ENCODE measurements at places on chromosomes 2 and 18. TPM values are rescaled to one million over a fixed set of nuclear protein-coding genes. Genes with fewer than 3 reads are reported as not detected.

- peak; percentile 66 for DNase-seq
Observed at GRCh38 chr2:27890924-27891672, 569 bp downstream of the BABAM2 start.

- DNase-seq: no peak
Observed at GRCh38 chr18:62493033-62493862, 29.6 kb upstream of the ZCCHC2 start.

- no peak for DNase-seq
Observed at GRCh38 chr2:23801396-23801795, 125.5 kb downstream of the ATAD2B start.

- DNase-seq: no peak
Observed at GRCh38 chr2:240168546-240169361, 28.3 kb upstream of the OTOS start.

DNA sequence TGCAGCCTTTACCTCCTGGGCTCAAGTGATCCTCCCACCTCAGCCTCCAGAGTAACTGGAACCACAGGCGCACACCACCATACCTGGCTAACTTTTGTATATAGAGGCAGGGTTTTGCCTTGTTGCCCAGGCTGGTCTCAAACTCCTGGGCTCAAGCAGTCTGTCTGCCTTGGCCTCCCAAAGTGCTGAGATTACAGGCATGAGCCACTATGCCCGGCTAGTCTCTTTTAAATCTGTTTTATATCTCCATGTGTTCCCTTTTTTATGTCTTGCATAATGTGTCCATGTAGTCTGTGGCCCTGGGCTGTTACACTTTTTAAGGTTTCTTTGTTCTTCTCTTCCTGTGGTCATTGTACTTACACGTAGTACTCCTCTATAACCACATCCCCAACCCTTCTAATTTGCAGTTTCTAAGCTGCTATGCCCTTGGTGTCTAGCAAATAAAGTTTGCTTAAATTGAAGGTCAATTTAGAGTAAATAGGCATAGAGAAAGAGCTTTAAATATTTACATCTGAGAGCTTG, 168.2 kb downstream of the MCFD2 start:
- DNase-seq: no peak

GRCh38 chr2:108548208-108549003, 14.1 kb downstream of the LIMS1 start:
- DNase-seq: no peak

GRCh38 chr18:45106331-45106774, 425.7 kb downstream of the SETBP1 start:
- no peak for DNase-seq

DNA sequence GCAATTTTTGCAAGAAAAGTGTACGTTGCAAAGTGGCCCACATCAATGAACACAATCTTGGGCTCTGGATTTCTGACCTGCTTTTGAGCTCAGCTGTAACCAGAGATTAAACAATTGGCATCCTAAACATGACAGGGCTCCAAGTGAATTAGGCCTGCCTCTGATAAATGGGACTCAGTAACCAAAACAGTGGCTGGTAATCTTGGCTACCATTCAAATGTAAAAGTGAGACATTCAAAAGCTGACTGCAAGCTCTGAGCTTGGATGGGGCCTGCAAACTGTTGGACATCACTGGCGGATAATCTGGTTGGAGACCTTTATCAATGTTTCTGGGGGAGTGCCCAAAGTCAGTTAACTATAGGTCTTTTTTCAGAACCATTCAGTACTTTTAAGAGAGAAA, 160.7 kb downstream of the RAB3GAP1 start:
- DNase-seq: no peak

GRCh38 chr2:78035804-78036203, 513.6 kb upstream of the LRRTM4 start:
- DNase-seq: no peak

DNA sequence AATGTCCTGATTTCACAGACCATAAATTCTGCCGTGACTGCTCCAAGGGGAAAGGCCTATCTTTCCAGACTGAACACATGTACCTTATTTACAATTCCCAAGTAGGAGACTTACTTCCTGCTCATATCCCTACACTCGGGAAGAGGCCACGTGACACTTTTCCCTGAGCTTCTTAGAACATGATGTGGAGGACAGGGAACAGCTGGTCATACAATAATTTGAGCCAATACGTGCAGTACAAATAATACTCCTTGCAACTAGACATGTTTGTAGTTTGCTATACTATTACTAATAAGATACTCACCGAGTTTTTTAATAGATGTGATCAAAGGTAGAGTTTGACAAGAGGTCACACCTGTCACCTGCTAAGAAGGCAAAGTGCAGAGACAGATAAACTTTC, 256.4 kb downstream of the SP3 start:
- no peak for DNase-seq

GRCh38 chr2:100207411-100207885, 65.1 kb upstream of the AFF3 start:
- DNase-seq: no peak

DNA sequence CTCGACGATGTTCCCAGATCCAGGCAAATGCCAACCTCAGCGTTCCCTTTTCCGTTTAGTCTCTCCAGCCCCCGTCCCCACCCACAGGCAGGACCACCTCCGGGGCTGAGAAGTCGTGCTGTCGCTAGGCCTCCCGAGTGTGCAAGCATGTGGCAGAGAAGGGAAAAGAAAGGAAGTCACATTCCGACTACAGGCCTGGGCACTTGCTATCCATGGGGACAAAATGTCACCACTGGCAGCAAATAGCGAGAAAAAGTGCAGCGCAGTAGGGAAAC, 420 bp downstream of the PIGN start:
- no peak for DNase-seq

DNA sequence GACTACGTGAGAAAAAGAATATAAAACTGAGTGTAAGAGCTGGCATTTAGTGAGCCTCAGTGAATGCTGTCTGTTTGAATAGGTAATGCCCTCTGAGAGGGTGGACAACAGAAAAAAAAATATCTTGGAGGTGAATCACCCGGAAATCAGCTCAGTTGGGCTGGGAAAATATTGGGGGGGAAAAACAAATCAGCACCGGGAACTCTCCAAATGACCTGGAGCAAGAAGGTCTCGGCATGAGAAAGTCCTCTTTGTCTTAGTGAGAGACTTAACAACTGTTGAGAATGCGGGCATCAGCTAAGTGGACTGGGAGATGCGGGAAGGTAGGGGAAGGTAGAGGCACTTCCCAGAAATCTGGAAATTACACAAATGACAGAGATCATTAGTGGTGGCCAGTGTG, 109.4 kb upstream of the POU3F3 start:
- no peak for DNase-seq

- DNase-seq: peak; percentile 58
Observed at GRCh38 chr2:230416061-230416721, at the start of gene SP100. Gene SP100 (plus strand): TSS chr2:230416201. CDS start chr2:230416297, 96 bp downstream.

GRCh38 chr2:158998551-158999248, 30.3 kb downstream of the TANC1 start:
- DNase-seq: no peak

GRCh38 chr2:10383960-10384734, 64.0 kb downstream of the ODC1 start:
- DNase-seq: no peak

DNA sequence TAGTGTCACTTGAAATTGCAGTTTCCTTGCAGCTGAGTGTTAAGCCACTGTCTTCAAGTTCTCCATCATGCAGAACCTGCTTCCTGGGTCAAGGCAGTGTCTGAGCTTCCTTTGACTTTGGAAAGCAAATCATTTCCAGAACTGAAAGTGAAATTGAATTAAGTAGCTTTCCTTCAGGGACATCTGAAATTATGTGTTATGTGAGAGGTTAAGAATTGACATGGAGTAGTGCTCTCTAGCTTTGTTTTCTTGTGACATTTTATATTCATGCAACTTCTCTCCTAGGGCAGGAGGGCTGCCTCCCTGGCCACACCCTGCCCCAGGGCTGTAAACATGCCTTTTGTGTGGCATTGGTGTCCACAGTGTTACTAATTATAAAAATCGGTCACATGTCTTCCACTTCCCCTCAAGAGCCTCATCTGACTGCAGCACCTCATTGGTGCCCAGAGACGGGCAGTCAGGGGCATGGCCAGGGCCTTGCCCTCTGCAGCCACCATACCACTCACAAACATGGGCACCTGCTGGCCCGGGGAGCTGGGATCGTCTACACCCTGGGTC, 14.4 kb downstream of the RAB12 start:
- no peak for DNase-seq

- DNase-seq: no peak
Observed at GRCh38 chr2:212530373-212530772, 8.2 kb downstream of the ERBB4 start.

GRCh38 chr18:36035253-36035652, 32.1 kb downstream of the RPRD1A start:
- no peak for DNase-seq

DNA sequence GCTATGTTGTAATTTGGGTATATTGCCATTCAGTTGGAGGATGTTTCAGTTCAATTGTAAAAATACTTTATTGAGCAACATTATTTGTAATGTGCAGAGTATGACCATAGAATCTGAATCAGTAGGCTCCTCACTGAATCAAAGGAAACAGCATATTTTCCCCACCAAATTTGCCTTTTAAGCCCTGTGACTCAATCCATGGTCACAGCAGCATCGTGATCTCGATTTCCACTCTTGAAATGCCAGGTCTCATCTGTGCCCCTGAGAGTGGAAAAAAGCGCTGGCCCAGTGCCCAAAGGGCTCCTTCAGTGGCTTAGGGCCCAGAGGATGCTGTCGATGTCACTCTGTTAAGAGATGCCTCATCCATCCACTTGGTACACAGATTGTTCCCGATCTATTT, 57.5 kb downstream of the FHOD3 start:
- no peak for DNase-seq

The GULP1 gene
- not detected for total RNA-seq

The CD8A gene
- 0.70 TPM for total RNA-seq

The NYAP2 gene
- not detected for total RNA-seq

The WNT10A gene
- 5.5 TPM for total RNA-seq

The MC2R gene
- not detected for total RNA-seq

The HOXD11 gene
- not detected for total RNA-seq

The FASTKD1 gene
- total RNA-seq: 18.4 TPM

The CRYGD gene
- total RNA-seq: not detected

The CARF gene
- total RNA-seq: 11.5 TPM

The CHRNG gene
- total RNA-seq: not detected

The TBR1 gene
- not detected for total RNA-seq

The LGALSL gene
- total RNA-seq: 2.5 TPM

The SPAST gene
- 16.8 TPM for total RNA-seq

The TUBA3E gene
- not detected for total RNA-seq

The FBXO48 gene
- 1.7 TPM for total RNA-seq

The SPC25 gene
- total RNA-seq: not detected

The UGT1A5 gene
- not detected for total RNA-seq

The MAP3K19 gene
- total RNA-seq: not detected

The ARHGEF33 gene
- not detected for total RNA-seq

The ANKRD29 gene
- total RNA-seq: 0.26 TPM

The CGREF1 gene
- total RNA-seq: not detected
